Calu3 (cell line): ENCODE measurements at places on chromosomes 6 and 20. TPM values are rescaled to one million over a fixed set of nuclear protein-coding genes. Genes with fewer than 3 reads are reported as not detected.

Gene CST4
- not detected in 2 replicates for total RNA-seq

Gene OGFRL1
- total RNA-seq, result 18.2 and 21.0 TPM in 2 replicates

- no peak for DNase-seq
These were observed 174.6 kb downstream of the GMPR start for GRCh38 chr6:16412982-16413381.

DNA sequence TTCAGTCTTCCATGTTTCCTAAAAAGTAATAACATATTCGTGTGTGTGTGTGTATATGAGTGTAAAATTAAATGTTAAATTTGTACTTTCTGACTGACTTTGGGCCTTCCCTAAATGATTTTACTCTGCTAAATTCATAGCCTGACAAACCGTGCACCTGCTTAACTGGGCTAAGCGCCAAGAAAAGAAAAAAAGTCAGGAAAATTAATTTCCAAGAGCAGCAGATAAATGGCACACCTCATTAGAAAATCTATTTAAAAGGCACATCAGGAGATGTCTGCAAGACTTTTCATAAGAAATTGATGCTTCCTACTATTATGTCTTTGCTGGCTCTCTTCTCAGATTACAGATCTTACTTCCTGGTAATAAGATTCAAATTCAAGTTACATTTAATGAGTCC is 72.4 kb downstream of the TRDN start:
- no peak for DNase-seq

GRCh38 chr6:40714143-40714542 is 127.0 kb upstream of the LRFN2 start:
- DNase-seq, result no peak

DNA sequence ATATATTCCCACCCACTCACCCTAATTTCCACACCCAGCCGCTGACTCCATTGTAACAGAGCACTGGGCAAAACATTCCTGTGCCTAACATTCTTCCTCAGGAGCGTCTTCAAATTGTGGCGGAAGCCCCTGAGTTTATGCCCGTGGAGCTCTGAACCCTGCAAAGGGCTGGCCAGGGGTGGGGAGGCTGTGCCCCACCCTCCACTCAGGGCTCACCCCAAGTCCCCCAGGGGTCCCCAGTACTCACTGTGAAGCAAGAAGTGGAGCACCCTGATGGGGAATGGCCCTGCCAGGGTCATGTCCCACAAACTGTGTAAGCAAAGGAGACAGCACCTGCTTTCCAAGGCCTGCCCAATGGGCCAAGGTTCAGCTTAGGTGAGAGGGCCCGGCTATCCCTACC is 303.2 kb downstream of the PREX1 start:
- no peak for DNase-seq
